ENCODE measurements at places on chromosomes 5 and 9.

GRCh38 chr9:125812403-125812802 lies 65.2 kb downstream of the PBX3 start:
- no peak for DNase-seq

DNA sequence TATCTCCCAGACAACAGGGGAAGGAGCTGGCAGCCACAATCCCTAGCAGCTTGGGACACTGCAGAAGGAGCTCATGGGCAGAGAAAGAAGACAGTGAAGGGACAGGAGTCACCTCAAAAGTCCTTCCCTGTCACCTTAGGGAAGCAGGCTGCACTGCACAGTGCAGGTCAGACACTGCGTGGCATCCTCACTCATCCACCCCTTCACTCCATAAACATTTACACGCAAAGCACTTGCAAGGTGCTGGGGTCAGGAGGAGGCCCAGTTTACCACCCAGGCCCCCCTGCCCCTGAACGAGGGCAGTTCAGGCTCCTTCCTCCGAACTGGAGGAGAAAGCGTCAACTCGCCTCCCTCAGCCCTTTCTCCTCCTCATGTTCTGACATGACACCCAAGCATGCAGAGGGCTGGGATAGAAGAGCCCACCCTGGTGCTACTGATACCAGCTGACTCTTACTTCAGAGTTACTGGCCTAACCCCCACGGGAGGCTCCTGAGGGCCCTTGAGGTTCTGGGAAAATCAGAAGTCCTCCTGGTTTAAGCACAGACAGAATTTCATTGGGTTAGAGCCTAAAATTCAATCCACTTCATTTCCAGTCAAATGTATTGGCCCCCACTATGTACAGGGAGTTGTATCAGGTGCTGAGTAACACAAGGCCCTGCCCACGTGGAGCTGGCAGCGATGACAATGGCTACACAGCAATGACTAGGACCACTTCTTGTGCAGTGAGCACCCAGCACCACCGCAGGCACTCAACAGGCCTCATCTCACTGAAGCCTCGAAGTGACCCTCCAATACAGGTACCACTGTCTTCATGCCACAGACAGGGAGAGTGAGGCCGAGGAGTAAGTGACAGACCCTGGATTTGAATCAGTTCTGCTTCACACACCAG lies 70.4 kb downstream of the RAPGEF1 start:
- no peak for DNase-seq

DNA sequence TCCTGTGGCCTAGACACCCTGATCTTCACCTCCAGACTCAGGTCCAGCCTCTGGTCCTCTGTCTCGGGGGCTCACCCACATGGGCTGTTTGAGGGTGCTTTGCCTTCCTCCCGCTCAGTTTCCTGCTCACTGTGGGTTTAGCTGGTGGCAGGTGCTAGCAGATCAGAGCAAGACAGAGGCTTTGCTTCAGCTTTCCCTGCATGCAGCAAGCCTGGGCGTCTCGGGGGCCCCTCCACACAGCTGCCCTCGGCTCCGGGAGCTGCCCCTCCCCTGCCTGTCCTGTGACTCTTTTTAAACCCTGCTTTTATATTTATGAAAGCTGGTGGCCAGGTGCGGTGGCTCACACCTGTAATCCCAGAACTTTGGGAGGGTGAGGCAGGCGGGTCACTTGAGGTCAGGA lies 14.6 kb downstream of the MRPL36 start:
- DNase-seq, result no peak

- no peak for DNase-seq
These were observed 86.9 kb upstream of the CTNNA1 start for GRCh38 chr5:138666226-138666742.

All from A549 (cell line).